ENCODE measurements at places on chromosomes 5 and 9.

DNA sequence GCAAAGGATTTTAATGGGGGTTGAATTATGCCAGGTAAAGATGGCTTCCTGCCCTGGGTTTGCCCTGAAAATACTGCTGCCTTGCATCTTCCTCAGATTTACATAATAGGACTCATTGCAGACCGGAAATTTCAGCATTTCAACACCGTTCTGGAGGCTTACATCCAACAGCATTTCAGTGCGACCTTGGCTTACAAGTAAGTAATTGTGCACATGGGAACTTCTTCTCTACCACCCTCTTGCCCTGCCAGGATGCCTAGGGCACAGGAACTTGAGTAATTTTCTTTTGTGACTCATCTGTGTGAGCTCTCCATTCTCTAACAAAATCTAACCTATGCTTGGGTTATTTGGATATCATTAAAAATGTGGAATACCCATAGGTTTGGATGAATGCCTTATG, 80.2 kb downstream of the DOCK2 start:
- DNase-seq: no peak

DNA sequence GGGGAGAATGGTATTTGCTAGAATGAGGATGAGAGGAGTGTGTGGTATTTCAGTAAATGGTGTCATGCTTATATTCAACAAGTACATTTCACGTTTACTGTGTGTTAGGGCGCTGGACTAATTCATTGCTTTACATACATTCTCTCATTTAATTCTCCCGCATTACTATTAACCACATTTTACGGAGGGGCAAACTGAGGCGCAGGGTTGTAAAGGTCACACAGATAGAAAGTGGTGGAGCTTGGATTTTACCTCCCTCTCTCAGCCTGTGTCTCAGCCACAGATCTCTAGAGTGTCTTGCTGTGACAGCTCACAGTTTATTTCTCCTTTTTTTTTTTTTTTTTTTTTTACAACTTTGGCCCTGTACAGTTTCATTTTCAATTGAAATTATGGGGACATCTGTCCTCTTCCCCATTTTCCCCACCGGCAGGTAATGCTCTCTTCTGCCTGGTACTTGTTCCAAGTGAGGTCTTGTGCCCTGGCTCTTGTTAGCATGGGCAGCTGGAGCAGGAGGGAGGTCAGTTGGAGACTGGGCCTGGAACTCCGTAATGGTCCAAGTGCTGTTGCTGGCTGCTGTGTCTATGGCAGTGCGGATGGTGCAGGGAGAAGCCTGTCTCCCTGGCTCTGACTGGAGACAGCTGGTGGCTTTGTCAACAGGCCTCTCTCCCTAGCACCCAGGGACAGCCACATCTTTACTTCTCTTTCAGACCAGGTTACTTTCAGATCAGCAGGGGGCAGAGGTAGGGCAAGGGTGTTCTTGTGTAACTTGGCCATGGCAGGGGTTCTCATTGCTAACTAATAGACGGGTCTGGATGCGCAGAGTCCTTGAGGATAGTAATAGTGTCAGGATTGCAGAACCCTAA, 20.5 kb upstream of the NDST1 start:
- no peak for DNase-seq

DNA sequence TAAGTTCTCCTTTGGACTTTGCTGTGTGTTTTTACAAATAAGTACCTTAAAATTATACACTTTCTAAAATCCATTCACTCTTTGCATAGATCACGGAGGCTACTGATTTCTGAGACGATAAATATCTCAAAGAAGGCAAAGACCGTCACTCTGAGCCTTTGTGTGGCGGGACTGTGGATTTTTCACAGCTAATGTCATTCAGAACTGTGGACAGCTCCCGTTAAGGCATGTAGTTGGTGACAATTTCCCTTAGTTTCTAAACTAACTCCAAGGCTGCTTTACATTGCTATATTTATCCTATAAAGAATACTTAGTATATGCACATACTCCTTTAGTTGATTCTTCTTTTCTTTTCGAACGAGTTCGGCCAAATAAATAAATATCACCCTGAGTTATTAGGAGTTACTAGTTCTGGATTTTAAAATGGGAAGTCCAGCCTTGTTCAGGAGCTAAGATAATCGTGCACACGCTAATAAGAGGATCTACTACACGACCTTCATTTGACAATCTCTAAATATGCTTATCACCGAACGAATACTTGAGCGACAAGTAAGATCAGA, 1.8 kb downstream of the HCN1 start:
- DNase-seq: no peak

- no peak for DNase-seq
Observed at GRCh38 chr9:112786829-112787520, 36.4 kb downstream of the SNX30 start.

- DNase-seq: no peak
Observed at GRCh38 chr5:143629871-143630659, 181.9 kb upstream of the HMHB1 start.

DNA sequence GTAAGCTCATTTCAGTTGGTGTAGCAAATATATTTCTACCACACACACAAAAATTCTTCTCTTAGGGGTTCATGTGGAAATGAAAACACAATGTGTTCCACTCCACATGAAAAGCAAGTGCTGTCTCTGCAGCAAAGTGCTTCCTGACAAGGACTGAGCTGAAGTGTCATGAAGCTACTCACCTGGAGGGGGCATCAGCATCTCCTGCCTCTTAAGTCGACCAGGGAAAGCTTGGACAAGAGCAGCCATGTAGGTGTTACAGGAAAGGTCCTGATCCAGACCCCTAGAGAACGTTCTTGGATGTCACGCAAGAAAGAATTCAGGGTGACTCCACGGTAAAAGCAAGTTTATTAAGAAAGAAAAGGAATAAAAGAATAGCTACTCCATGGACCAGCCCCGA, 62.8 kb downstream of the SV2C start:
- peak; percentile 3 for DNase-seq

- DNase-seq: no peak
Observed at GRCh38 chr5:154652746-154653417, 102.3 kb upstream of the LARP1 start.

DNA sequence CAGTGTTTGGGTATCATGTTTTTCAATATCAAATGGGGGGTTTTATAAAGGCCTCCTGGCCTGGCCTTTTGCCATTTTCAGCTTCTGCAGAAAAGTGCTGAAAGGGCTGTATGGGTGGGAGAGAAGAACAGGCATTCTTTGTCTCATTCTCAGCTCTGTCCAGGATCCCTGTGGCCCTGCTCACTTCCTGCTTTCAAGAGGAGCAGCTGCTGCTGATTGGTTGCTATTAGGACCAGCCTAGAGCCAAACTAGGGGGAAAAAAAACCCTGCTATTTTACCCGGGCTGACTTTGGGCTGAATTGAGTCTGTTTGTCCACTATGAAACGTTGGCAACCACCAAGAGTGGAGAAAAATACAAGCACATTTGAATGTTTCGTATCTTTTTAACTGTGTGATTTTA, 117.1 kb downstream of the CMYA5 start:
- no peak for DNase-seq

GRCh38 chr5:19855931-19856330, 132.1 kb downstream of the CDH18 start:
- DNase-seq: no peak

DNA sequence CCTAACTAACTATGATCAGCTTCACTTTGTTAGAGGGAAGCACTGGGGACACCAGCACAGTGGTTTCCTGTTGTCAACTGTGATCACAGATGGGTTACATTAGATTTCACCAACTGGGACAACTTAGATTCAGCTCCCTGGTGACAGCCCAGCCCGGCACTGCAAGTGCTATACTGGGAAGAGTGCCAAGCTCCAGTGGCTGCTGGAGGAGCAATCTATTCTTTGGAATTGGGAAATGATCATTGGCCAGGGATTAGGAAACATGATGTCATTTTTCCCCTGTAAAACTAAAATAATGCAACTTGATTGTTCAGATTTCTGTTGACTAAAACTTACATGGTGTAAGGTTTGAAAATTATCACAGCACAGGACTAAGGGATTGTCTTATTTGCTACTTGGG, 33.2 kb downstream of the PTGR1 start:
- no peak for DNase-seq

DNA sequence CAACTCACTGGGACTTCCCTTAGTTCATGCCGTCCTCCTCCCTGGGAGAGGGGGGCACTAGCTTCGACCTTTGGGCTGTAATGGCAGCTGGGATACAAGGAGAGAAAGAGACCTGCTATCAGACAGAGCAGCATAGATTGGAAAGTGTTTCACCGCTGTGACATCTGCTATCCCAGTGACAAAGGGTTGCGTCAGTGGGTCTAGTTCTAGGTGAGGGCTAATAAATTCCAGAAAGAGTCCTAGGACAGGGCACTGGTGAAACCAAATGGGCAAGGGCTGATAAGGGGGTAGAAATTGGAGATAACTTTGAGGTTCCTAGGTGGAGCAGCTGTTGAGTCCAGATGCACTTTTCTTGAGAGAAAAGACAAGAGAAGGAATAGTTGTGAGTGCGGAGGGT, 62.5 kb downstream of the RASGRF2 start:
- no peak for DNase-seq

GRCh38 chr5:173623296-173623771, 6.9 kb upstream of the BOD1 start:
- no peak for DNase-seq

- DNase-seq: no peak
Observed at GRCh38 chr9:109311286-109311685, 9.6 kb downstream of the EPB41L4B start.

GRCh38 chr9:68851657-68852056, 146.6 kb downstream of the PIP5K1B start:
- no peak for DNase-seq

GRCh38 chr9:33233626-33234342, 6.2 kb upstream of the SPINK4 start:
- DNase-seq: no peak

GRCh38 chr9:78963911-78964310, 607.9 kb upstream of the TLE4 start:
- DNase-seq: no peak

DNA sequence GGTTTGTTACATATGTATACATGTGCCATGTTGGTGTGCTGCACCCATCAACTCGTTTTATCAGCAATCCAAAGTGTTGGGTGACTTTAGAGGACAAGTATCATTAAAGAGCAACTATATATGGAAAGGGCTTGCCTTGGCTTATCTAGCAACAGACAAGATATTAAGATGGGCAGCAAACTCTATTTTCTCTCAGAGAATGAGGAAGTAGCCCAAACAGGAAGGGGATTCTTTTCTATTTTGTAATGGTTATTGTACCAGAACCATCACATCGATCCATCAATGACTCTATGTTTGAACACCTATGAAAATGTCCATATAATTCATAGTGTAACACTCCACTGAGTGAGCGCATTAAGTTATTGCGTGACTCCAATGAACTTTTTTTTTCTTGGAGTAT, 260.1 kb upstream of the SLC24A2 start:
- DNase-seq: no peak

- no peak for DNase-seq
Observed at GRCh38 chr5:139881143-139881733, 85.6 kb downstream of the PSD2 start.

DNA sequence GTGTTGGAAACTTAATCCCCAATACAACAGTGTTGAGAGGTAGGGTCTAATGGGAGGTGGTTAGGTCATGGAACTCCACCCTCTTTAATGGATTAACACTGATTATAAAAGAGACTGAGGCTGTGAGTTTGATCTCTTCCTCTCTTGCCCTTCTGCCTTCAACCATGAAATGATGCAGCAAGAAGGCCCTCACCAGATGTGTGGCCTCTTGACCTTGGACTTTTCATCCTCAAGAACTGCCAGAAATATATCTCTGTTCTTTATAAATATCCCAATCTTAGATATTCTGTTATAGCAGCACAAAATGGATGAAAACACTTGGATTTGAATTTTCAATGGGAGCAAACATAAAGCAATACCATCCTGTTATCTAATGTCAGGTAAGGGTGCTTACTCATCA, 67.6 kb downstream of the NMUR2 start:
- no peak for DNase-seq

- no peak for DNase-seq
Observed at GRCh38 chr9:106637486-106637885, 225.5 kb upstream of the ZNF462 start.

DNA sequence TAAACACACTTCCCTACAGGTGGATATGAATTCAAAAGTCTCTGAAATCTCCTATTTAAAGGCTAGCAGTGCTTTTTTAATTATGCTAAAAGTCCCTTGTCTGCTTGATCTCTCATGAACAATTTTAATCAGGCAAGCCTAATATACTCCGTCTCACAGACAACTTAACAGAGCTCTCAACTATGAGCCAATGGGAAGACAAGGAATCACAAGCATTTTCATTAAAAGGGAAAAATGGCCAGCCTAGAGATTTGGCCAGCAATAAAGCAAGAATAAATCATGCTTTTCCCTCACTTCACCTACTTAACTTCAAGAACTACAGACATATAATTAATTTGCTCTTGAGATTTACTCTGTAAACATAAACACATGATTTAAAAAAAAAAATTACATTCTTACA, 78.0 kb downstream of the RFX3 start:
- DNase-seq: no peak

GRCh38 chr5:3142261-3143027, 391.0 kb upstream of the IRX2 start:
- no peak for DNase-seq

GRCh38 chr9:119736491-119737454, 367.5 kb upstream of the BRINP1 start:
- DNase-seq: no peak

DNA sequence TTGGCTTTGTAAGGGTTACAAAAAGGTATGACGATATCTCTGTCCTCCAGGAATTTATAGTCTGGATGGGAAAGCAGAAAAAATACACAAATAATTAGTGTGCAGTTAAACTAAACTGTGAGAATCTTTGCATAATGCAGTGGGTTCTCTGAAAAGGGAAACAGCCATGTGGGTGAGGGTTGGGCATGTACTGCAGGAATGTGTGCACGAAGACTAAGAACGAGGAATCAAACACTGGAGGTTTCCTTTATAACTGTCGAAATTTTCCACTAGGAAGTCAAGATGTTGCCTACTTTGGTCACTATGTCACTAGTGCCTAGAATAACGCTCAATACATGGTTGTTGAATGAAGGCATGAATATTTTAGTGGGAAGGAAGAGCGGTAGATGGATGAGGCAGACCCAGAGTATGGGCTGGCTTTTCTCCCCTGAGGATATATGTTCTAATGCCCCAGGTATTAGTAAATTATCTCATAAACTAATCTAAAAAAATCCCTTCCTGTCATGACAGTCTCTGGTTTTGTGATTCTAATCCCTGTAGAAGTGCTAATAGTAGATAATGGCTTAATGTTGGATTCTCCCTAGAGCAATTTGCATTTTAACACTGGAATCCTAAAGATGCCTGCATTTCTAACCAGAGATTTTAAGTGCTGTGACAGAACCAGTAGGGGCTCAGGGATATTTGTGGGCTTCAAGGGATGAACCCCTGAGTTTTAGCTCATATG, 227.3 kb downstream of the NMUR2 start:
- no peak for DNase-seq

GRCh38 chr5:65768723-65769346, 46.8 kb downstream of the NLN start:
- DNase-seq: no peak

GRCh38 chr5:108720391-108720790, 27.3 kb upstream of the FER start:
- DNase-seq: no peak

- DNase-seq: no peak
Observed at GRCh38 chr5:5783021-5783420, 360.5 kb downstream of the ICE1 start.

GRCh38 chr5:175579742-175580432, 78.0 kb upstream of the HRH2 start:
- DNase-seq: peak; percentile 8

GRCh38 chr5:130729541-130729940, 435.5 kb downstream of the HINT1 start:
- no peak for DNase-seq

GRCh38 chr9:114008667-114009410, 69.3 kb downstream of the AMBP start:
- no peak for DNase-seq
